ENCODE measurements at places on chromosomes 3 and 15.

DNA sequence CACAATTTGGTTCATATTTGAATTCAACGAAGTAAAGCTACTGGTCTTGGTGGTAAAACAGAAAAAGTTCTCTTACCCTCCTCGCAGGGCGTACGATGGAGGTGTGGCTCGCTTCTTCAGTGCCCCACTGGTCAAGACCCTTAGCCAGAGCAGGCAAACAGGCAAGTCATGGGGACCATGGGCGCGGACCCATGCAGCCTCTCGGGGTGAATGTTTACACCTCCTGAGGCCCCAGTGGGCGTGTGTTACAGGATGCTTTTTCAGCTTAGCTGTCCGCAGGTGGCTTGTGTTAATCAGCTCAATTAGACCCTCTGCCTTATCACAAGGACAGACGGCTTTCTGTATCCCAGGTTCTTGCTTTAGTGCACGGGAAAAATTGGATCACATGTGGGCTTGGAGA lies 991.8 kb downstream of the GBE1 start:
- DNase-seq: no peak

DNA sequence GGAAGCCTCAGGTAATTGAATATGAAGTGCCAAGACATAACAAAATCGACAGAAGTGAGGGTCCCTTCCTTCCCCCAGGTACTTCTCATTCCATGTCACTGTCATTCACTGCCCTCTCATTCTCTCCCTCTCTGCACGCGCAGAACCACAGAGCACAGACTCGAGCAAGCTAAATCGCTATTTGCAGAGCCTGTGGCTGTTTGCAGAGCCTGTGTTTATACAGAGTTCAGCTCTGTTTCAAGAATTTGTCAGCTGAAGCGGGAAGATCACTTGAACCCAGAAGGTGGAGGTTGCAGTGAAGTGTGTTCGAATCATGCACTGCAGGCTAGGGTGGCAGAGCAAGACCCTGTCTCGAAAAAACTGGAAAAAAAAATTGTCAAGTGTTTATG lies 2.5 kb downstream of the VILL start:
- DNase-seq: no peak

GRCh38 chr15:38212729-38213351 lies 39.8 kb upstream of the SPRED1 start:
- no peak for DNase-seq

DNA sequence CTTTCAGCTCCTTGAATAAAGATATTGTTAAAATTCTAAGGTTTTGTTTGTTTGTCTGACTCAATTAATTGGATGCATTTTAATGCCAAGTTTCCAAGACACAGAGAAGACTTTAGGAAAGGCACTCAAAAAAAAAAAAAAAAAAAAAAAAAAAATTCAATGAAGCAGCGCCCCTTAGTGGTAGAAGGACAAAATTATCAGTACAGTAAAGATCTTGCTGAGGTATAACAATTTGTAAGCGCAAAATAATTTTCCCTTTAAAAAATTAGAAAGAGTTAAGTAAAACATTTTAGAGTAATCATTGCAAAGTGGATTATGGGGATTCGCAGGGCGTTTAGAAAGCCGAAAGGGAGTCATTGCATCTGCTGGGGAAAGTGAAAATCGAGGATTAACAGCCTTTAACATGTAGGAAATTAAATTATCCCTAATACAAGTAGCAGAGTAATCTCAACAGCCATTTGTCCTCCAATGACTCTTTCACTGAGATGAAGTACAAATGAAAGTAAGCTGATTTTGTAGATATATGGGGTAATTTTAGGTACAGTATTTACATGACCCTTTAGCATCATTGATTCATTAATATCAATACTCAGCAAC lies 5.8 kb upstream of the DIS3L start:
- no peak for DNase-seq

GRCh38 chr15:70100474-70101341 lies 3.0 kb upstream of the TLE3 start:
- no peak for DNase-seq

DNA sequence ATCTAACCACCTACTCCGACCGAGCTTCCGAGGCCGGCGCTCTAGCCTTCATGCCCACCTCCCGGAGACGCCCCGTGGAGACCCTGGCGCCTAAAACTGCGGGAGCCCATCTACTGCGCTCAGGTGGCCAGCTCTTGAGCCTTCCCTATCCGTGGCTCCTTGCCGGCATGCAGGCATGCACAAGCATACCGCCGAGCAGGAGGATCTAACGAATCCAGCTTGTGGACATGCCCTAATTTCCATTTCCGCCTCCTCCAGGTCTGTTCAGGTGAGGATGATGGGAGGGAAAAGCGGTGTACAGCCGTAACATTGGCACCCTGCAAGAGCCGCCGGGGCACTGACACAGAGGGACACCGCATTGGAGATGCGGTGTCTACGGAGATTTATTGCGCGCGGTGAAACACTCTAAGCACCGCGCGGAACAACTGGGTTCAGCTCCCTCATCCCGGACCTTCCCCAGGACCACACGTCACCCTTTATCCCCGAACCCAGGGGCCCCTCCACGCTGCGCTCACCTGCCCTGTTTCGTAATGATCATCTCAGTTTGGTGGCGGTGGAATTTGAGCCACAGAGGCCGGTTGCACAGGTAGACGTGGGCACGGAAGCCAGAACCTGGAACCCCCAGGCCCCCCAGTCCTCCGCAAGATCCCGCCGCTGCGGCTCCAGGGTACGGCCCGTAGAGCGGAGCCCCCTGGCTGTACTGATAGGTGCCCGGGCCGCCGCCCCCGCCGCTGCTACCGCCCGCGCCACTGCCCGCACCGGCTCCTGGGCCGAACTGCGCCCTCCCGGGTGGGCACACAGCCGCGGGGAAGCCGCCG lies 1.0 kb downstream of the EOMES start:
- no peak for DNase-seq

- no peak for DNase-seq
Observed at GRCh38 chr3:194139814-194140391, 4.0 kb downstream of the HES1 start.

GRCh38 chr15:50067254-50067653 lies 51.8 kb downstream of the ATP8B4 start:
- DNase-seq: no peak

DNA sequence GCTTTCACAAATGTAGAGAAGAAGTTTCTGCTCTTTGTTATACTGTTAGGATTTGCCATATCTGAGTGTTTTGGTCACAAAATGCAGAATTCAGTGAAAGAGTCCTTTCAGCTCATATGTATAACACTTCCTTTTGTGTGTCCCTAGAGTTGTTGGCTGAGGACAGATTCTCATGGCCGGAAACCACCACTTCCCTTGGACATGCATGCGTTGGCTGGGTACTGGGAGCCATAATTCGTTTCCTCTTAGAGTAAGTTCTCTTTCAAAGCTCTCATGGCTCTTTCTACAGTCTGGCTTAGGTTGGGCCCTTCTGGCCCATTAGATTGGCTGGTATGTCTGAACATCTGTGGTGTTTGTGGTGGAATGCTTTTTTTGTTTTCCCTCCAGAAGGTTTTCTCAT lies 298.5 kb downstream of the DIPK2A start:
- DNase-seq: no peak

- DNase-seq: no peak
Observed at GRCh38 chr15:29138260-29138659, 131.4 kb downstream of the NSMCE3 start.

DNA sequence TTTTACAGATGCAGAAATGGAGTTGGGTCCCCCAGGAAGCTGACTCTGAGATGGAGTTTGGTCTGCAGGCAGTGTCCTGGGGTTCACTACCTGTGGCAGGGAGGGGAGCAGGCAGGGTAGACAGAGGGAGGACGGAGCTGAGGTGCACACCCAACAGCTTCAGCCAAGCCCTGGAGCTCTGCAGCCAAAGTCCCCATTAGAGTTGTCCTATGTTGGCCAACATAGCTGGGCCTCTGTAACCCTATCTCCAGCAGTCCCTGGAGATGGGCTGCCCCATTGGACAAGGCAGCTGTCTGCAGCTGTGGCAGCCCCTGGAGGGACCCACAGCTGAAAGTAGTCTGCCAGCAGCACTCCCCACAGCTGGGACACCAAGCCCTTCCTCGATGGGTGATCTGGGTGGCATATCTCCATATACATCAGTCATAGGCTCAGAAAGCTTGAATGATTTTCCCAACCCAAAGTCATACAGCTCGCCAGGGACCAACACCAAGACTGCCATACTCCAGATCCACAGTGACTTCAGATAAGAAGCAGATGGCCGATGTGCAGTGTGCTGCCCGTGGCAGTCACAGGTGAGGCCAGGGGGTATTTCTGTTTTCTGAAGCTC lies 31.9 kb downstream of the STARD5 start:
- DNase-seq: no peak

- no peak for DNase-seq
Observed at GRCh38 chr3:16404349-16404895, 109.1 kb downstream of the RFTN1 start.

GRCh38 chr3:153172796-153173757 lies 11.1 kb downstream of the RAP2B start:
- DNase-seq: no peak

DNA sequence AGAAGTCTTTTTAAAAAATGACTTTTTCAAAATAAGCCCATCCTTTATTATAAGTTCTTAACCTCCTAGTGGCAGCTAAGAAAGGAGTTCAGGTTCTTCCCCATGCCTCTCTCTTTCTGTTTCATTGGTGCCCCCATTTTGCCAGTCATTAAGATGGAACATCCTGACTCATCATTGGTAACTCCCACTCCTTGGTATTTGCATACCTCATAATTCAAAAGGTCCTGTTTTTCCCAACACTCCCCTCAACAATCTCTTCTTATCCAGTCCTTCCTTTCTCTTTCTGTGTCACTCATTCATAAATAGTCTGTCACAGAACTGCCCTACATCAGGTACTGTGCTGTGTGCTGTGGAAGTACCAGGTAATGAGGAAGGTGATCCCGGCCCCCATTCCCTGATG lies 394.0 kb downstream of the FOXP1 start:
- DNase-seq: no peak

- no peak for DNase-seq
Observed at GRCh38 chr3:173410849-173411248, 13.3 kb downstream of the NLGN1 start.

- DNase-seq: no peak
Observed at GRCh38 chr15:70538278-70538677, 225.1 kb downstream of the UACA start.

GRCh38 chr3:34155108-34155507 lies 356.7 kb downstream of the PDCD6IP start:
- DNase-seq: no peak

- DNase-seq: no peak
Observed at GRCh38 chr3:120052225-120052624, 42.0 kb downstream of the GSK3B start.

DNA sequence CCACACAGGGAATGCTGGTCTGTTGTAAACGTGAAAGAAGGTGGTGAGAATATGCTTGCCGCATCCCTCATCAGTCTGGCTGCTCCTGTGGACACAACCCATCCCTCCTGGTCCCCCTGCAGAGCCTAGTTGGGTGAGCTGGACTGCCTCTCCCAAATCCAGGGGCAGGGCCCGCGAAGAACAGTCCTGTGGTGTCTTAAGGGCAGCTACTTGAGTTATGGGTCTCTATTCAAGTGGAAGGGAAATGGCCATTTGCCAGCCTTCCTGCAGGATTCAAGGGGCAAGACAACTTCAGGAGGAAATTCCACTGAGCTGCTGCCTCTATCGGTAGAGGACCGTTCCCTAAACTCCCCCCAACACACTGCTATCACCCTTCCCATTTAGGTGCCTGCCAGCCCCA lies 98.9 kb downstream of the IQSEC1 start:
- DNase-seq: no peak

- DNase-seq: no peak
Observed at GRCh38 chr3:17840651-17841050, 98.2 kb upstream of the TBC1D5 start.

- DNase-seq: no peak
Observed at GRCh38 chr3:14875411-14876175, 56.8 kb downstream of the FGD5 start.

- no peak for DNase-seq
Observed at GRCh38 chr15:96891046-96891445, 560.5 kb downstream of the NR2F2 start.

DNA sequence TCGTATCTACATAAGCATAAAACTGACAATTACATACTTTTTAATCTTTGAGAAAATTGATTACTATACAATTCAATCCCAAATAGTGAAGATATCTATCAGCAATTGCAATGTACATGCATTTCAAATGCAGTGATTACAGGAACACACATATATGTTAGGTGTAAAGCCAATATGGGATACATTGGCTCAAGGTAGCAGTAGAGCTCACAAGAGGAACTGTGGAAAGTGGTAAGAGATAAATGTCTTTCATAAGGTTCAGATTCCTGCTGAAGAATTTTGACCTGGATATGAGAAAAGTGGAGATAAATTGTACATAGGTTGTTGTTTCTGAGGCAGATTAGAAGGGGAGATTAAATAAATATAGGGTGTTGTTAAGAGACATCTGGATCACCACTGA lies 1280.5 kb downstream of the OTOL1 start:
- no peak for DNase-seq

DNA sequence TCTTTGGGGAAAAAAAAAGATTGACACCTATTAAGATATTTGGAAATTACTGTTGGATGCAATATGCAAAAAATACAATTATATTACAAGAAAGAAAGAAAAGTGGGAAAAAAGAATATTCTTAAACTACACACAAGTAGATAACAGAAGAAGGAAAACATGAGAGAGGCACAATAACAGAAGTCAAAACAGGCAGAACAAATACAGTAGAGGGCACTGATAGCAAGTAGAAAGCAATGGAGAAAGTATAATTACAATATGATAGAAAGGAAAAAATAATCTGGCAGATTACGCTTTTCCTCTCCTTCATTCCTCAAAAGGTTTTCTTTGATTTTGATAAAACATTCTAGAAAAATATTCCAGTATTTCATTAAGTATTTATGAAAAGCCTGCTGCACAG lies 72.1 kb downstream of the ADAM10 start:
- no peak for DNase-seq

DNA sequence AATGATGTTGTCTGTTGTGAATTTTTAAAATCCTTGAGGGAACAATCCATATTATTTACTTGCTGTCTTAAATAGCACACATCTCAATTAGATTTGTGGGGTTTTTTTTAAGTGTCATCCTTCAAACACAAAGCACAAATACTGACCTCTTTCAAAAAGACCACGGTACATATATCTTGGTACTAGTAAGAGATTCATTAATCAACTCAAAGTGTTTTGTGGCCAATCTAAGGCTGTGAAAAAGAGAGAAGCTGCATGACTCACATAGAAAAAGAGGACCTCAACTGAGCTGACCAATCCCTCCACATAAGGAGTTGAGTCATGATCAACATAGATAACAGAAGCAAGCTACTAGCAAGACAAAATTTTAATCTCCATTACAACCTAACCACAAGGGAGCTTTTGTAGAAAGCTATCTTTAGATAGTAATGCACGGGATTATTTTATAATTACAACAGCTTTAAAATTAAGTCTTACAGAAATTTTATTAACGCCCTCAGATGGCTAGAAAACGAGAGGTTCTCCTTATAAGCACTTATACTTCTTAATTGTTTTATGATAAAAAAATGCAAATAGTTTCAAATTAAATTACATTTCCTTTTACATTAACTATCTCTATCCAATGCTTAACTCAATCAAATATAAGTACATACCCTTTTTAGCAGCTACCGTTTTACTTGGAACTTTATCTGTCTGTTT lies 60.5 kb downstream of the TOP2B start:
- DNase-seq: no peak

- DNase-seq: no peak
Observed at GRCh38 chr15:101025896-101026631, 106.9 kb downstream of the LRRK1 start.

Data from thoracic aorta (tissue), 2 donors.